Activated T-helper 17 cell treated with anti-CD3 and anti-CD28 coated beads, Interleukin-2, amount 50 U/mL, for 72 hours (primary cell): ENCODE measurements at places on chromosomes 5 and 9. TPM values are rescaled to one million over a fixed set of nuclear protein-coding genes. Genes with fewer than 3 reads are reported as not detected.

The SPATA31C1 gene
- total RNA-seq = not detected

The NEUROG1 gene
- not detected for total RNA-seq

The MPDZ gene
- total RNA-seq = not detected

The FOXD1 gene
- total RNA-seq = 0.45 TPM

The SARDH gene
- 2.8 TPM for total RNA-seq

The CNTNAP3 gene
- not detected for total RNA-seq

The SLC6A7 gene
- not detected for total RNA-seq

The LECT2 gene
- total RNA-seq = not detected

GRCh38 chr9:120330031-120330430 is 249.9 kb downstream of the CDK5RAP2 start:
- no peak for ATAC-seq

DNA sequence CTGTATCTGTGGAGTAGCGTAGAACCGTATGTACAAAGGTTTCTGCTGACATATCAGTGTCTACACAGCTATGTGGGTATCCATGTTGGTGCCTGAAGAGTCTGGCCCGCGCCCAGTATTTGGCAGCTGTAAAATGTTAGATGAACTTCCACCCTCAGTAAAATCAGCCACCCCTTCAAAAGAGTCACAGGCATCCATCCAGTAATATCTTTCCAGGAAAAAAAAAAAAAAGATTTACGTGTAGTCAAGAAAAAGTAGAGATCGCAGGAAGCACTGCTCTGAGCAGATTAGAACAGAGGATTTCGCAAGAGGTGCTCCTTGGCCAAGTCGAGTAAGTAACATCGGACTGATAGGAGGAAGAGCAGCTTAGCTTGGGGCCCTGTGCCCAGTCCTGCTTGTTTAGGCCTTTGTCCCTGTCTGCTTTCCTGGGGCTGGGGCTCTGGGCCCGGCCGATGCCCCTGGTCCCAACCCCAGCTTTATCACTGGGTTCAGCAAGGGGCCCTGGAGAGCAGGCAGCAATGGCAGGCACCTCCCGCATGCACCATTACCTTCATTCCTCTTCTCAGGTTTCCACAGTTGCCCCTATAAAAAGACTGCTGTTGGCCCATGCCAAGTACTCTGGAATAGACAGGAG is 21.2 kb downstream of the DAPK1 start:
- no peak for ATAC-seq

DNA sequence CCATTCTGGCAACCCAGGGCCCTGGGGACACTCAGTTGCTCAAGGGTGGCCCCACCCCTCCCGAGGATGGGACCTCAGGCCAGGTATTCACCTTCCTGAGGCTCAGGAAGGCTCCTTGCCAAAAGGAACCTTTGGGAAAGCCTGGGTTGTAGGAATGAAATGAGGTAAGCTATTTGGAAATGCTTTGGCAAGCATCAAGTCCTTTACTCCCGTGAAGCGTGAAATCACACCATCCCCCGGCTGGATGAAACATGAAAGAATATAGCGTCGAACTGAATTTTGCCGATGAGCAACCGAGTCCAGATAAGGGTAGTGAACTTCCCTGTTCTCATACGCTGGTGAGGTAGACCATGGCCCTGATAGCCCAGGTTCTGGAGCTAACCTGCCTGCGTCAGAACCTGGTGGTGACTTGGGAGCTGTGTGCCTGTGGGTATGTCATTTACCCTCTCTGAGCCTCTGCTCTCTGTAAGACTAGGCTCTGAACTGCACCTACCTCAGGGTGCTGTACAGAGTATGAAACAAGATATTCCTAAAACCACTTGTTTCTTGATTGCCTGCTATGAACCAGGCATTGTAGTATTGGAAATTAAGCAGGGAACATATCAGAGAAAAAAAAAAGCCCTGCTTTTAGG is 105.3 kb upstream of the BOD1 start:
- no peak for ATAC-seq

GRCh38 chr5:132832612-132833011 is 2.2 kb upstream of the SHROOM1 start:
- no peak for ATAC-seq

GRCh38 chr5:129748913-129749880 is 1.3 kb downstream of the MINAR2 start:
- ATAC-seq = peak; percentile 23

DNA sequence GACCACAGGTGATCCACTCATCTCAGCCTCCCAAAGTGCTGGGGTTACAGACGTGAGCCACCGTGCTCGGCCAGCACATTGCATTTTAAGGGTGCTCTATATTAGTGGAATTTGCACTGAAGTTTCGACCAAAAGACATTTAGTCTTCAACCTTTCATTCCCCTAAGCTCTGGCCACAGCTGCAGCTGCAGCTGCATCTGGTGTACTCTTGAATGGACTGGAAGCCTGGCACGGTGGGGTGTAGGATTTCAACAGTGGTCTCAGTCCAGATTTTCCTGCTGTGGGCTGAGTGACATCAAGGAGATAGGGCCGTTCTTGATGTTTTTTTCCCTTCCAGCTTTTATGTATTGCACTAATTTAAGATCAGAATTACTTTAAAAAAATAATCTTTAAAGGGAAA is 255.2 kb downstream of the PDZD2 start:
- no peak for ATAC-seq

- no peak for ATAC-seq
These were observed 32.1 kb downstream of the RAPGEF1 start for GRCh38 chr9:131707733-131708157.

DNA sequence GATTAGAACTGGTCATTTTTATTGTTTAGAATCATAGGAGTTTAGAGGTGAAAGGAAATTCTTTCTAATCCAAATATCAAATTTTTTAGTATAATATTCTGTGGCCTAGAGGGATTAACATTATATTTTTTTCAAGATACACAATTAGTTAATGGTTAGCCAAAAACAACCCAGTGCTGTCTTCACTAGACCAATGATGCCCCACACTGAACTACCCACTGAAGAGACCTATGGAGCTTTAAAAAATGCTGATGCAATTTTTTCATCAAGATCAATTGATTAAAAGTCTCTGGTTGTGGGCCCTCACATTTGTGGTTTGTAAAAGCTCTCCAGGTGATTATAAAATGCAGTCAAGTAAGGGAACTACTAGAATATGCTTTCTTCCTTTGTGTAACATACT is 274.1 kb upstream of the C9orf72 start:
- no peak for ATAC-seq

- ATAC-seq = no peak
These were observed 450.2 kb upstream of the ZNF608 start for GRCh38 chr5:125196481-125197111.

DNA sequence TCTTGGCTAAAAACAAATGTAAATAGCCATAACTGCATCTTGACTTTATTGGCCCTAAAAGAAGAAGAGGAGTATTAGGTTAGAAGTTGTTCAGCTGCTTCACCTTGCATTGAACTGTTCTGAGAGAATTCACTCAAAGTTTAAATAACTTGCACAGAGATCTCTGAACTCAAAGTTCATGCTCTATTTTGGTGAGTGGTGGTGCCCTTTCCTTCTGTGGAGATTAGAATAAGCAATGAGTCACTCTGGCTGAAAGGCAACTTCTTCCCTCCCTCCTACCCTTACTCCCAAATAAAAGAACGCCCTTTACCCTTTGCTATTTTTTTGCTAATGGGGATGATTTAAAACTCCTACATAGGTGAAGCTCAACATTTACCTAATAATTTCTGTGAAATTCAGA is 48.9 kb downstream of the ERMP1 start:
- no peak for ATAC-seq

GRCh38 chr9:9612755-9613154 is 1000.0 kb downstream of the PTPRD start:
- ATAC-seq = no peak

GRCh38 chr9:130927338-130927737 is 11.7 kb downstream of the FIBCD1 start:
- ATAC-seq = no peak

DNA sequence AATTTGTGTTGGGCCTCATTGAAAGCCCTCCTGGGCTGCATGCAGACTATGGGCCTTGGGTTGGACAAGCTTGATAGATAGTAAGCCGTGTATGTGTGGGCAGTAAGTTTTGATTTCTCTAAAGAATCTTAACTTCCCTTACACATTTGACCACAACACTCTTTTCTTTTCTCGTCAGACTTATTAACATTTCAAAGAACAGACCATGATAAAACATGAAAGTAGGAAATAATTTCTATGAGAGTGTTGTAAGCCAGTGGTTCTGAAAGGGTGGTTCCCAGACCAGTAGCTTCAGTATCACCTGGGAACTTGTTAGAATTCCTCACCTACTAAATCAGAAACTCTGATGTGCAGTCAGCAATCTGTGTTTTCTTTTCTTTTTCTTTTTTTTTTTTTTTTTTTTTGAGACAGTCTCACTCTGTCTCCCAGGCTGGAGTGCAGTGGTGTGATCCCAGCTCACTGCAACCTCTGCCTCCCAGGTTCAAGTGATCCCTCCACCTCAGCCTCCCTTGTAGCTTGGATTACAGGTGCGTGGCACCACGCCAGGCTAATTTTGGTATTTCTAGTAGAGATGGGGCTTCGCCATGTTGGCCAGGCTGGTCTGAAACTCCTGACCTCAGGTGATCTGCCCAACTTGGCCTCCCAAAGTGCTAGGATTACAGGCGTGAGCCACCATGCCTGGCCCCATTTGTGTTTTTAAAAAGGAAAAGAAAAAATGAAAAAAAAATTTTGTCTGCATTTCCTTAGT is 20.0 kb upstream of the GCNT1 start:
- peak; percentile 67 for ATAC-seq

DNA sequence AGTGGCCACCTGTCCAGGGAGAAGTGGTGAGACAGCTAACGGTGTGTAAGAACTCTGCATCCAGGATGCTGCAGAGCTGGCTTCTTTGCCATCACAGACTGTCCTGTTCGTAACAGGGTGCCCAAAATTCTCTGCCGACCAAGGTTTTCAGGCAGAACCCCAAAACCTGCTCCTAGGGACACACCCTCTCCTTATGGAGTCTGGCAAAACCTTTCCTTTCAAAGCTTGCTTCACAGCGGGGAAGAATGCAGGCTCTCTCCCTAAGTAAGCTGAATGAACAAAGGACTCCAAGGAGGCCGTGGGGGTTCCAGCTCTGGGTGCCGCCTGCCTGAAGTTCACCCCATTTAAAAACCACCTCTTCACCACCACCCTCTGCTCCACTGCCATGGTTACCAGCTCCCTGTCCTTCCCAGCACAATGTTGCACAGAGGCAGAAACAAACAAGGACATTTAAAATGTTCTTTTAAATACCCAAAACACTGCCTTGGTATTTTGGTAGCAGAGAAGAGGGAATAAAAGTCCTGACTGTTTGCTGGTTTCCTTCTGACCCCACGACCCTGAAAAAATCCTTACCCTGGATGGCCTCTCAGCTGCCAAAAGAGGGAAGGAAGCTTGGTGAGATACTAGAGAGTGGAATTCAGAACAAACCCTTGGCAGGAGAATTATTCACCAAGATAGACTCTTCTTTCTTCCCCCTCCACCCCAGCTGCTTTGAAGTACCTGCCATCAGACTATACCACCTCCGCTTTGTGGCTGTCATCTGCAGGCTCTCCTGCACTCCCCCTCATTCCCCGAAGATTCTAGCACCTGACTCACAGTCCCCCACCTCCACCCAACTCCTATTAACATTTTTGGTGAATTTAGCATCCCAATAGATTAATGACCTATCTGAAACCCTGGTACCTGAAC is 7.1 kb upstream of the KLF9 start:
- ATAC-seq = no peak

- ATAC-seq = no peak
These were observed 3.1 kb downstream of the MAN2A1 start for GRCh38 chr5:109692852-109693251.
